Lung (tissue), 17 donors: ENCODE measurements at places on chromosomes 6 and 20. TPM values are rescaled to one million over a fixed set of nuclear protein-coding genes. Genes with fewer than 3 reads are reported as not detected.

The CHRNA4 gene
- total RNA-seq, result 0.85 TPM

The STX7 gene
- 61.2 TPM for total RNA-seq

The TRAPPC3L gene
- 0.25 TPM for total RNA-seq

The HLA-DOA gene
- 26.4 TPM for total RNA-seq

The MAFB gene
- total RNA-seq, result 17.5 TPM

The SYTL3 gene
- total RNA-seq, result 20.0 TPM

The PRL gene
- 0.18 TPM for total RNA-seq

The MMP24OS gene
- 117 TPM for total RNA-seq

The HMGCLL1 gene
- 3.6 TPM for total RNA-seq

The TM9SF4 gene
- total RNA-seq, result 46.6 TPM

The DPPA5 gene
- not detected for total RNA-seq

The CD40 gene
- 20.4 TPM for total RNA-seq

The MPIG6B gene
- total RNA-seq, result 0.64 TPM

The ZNF322 gene
- 19.8 TPM for total RNA-seq

The SCRT2 gene
- not detected for total RNA-seq

The PLTP gene
- total RNA-seq, result 63.6 TPM

The EMILIN3 gene
- total RNA-seq, result 0.06 TPM

The NCOA5 gene
- 24.2 TPM for total RNA-seq

The FNDC11 gene
- 2.6 TPM for total RNA-seq

The AP5S1 gene
- total RNA-seq, result 20.7 TPM

The SLC52A3 gene
- total RNA-seq, result 2.7 TPM

The AVP gene
- total RNA-seq, result not detected

The TFAP2A gene
- 2.7 TPM for total RNA-seq

The TMEM244 gene
- total RNA-seq, result not detected

The TRIM15 gene
- total RNA-seq, result not detected

The CCDC170 gene
- total RNA-seq, result 24.1 TPM

The ULBP3 gene
- 6.8 TPM for total RNA-seq

The RHAG gene
- total RNA-seq, result 5.7 TPM

The TULP1 gene
- total RNA-seq, result 2.6 TPM

The HLA-DRA gene
- 991 TPM for total RNA-seq
